ENCODE measurements at places on chromosomes 3 and 15.

- DNase-seq, result no peak
Measured at GRCh38 chr3:22908989-22909507, 294.1 kb upstream of the UBE2E2 start.

DNA sequence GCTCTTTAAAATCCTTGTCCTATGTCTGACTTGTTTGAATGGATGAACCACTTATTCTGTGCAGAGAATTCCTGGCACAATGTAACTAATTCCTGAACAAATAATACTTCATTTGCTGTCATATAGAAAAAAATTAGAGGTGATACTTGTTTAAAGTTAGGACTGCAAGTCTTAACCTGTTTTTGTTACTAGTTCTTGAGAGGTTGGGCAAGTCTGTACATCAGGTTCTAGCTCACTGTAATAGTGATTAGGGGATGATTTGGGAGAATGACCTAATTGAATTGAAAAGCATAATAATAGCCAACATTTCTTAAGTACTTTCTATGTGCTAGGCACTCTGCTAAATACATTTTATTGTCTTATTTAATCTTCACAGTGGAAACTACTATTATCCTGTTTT is 49.3 kb downstream of the GMPS start:
- DNase-seq, result no peak

DNA sequence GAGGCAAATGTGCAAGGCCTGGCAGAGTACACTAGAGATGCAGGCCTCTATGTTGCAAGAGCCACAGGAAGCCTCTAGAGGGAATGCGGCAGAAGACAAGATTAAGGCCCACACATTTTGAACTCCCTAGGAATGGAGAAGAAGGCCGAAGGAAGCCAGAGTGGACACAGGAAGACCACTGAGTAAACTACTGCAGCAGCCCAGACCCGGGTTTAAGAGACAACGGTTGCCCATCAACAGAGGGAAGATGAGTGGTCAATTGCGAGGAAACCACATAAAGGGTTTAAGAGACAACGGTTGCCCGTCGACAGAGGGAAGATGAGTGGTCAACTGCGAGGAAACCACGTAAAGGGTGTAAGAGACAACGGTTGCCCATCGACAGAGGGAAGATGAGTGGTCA is 14.6 kb downstream of the CHSY1 start:
- DNase-seq, result no peak

DNA sequence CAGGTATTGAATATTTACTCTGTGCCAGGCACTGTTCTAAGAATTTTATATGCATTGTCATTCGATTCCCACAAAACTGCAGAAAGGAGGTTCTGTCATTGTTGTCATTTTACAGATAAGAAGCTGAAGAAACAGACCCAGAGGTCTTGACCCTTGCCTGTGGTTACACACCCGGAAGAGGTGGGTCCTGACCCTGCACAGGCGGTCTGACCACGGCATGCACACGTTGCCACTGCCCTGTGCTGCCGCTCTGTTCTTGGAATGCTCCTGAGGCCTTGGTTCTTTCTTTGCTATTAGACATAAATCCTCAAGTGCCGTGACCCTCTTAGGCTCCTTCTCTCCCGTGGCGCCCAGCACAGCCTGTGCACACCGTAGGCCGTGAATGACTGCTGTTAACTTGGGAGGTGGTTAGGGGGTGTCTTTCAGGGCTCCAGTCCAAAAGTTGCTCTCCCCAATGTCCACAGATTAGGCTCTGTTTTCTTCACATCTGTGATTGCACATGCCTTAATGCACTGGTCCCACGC is 74.1 kb upstream of the PLXNA1 start:
- peak; percentile 37 for DNase-seq

- no peak for DNase-seq
Measured at GRCh38 chr3:27637346-27637995, 84.7 kb downstream of the EOMES start.

GRCh38 chr3:123143669-123144411 is 57.9 kb upstream of the SEC22A start:
- DNase-seq, result no peak

GRCh38 chr15:68415501-68416157 is 16.3 kb downstream of the ITGA11 start:
- no peak for DNase-seq

GRCh38 chr3:146313746-146314111 is 62.8 kb upstream of the PLSCR4 start:
- DNase-seq, result no peak

DNA sequence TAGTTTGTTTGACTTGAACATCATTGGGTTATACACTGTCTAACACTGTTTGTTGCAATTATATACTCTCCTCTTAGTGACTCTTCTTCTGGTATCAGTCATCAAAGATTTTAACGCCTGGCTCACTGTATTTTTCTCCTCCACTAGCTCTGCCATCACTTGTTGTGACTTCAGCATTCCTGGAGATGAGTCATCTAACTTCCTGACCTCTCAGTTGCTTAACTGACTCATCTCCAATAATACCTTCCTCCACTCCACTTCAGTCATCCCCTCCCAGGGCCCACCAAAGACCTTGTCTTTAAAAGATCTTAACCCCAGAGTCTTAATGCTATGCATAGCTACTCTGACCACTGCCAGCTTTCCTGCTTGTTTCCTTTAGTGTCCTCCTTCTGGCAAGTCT is 28.6 kb upstream of the CLSTN2 start:
- DNase-seq, result no peak

DNA sequence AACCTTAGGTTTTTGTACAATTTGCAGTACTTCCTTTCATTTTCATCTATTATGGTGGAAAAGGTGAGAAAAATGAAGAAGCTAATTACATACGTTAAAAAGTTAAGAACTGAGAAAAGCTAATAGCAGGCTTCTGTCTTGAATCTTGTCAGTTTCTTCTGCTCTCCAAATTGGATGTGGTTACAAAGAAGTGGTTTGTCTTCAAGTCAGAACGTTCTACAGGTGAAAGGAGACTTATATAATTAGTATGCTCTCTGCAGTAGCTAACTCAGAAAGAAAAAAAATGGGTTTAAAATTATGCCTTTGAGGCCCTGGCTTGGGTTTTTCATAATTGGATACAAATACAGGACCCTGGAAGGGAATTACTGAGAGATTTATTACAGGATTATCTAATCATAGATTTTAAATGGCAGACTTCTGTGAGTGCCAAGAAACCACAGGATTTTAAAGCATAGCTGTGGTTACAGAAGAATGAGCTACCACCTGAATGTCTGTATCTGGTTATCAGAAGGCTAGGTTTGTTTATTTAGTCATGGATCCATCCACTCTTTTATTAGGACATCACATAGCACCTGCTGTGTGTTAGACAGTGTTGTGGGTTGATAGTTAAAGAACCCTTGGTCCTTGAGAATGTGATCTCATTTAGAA is 528.1 kb upstream of the MCTP2 start:
- DNase-seq, result no peak
